ENCODE measurements at places on chromosomes 12 and 14. TPM values are rescaled to one million over a fixed set of nuclear protein-coding genes. Genes with fewer than 3 reads are reported as not detected.

Gene DNAI7
- polyA plus RNA-seq: 1.2 TPM

Gene TEX52
- not detected for polyA plus RNA-seq

Gene KRT6C
- polyA plus RNA-seq: not detected

Gene KIF5A
- 0.11 TPM for polyA plus RNA-seq

DNA sequence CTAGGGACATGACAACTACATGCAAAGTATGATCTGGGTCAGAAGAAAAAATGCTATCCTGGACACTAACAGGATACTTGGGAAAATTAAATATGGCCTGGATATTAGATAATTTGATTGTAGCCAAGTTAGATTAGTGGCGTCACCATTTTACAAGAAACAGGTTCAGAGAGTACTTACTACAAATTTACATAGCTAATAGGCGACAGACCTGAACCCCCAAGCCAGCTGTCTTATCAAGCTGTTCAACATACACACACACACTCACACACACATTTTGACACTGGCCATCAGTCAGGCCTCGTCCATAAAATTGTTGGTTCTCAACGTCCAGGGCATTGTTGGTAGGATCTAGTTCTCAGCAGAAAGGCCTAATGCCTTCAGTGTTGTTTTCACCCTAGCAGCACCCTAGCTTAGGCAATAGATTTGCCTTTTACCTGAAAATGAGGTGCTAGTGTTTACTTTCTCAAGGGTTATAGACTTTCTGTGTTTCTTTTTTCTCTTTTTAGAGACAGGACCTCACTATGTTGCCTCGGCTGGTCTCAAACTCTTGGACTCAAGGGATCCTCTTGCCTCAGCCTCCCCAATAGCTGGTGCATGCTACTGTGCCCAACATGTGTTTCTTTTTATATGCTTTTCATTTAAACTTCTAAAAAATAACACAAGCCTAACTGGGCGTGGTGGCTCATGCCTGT lies 3.3 kb upstream of the C14orf93 start:
- no peak for DNase-seq

DNA sequence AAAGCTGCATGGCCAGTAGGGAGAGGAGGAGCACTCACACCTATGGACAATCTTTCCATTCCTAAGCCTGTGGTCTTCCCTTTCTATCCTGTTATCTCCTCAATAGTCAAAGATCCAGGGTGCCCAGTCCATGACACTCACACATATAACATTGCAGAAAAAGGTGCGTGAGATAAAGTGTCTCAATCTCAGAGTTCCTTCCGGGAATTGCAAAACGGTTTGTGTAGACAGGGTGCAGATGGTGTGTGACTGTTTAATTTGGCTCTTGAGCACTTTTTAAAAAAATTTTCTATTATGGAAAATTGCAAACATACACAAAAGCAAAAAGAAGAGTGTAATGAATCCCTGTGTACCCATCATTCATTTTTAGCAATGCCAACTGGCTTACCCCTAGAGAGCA lies 1493.6 kb downstream of the AACS start:
- no peak for DNase-seq

- no peak for DNase-seq
Observed at GRCh38 chr12:57614178-57614947, 3.1 kb downstream of the ARHGEF25 start.

GRCh38 chr14:66015071-66015780 lies 470.9 kb upstream of the CCDC196 start:
- DNase-seq: no peak

All from cardiac muscle cell (in vitro differentiated cells and primary cell).